Glutamatergic neuron (in vitro differentiated cells): ENCODE measurements at places on chromosomes 7 and 10.

DNA sequence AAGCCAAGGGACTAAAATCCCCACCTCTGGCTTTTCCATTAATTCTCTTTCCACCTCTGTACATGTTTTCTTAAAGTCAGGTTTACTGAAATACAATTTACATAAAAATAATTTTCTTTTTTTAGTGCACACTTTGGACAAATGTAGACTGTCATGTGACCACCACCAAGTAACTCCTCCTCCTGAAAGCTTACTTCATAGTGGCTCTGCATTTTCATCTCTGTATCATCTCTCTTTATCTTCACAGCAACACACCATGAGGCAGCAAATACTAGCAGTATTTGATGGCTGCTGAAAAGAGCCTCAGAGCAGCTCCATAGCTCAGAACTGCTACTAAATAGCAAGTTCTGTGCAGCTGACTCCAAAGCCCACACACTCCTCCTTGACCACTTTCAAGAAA, 17.3 kb downstream of the WDFY4 start:
- DNase-seq = no peak

DNA sequence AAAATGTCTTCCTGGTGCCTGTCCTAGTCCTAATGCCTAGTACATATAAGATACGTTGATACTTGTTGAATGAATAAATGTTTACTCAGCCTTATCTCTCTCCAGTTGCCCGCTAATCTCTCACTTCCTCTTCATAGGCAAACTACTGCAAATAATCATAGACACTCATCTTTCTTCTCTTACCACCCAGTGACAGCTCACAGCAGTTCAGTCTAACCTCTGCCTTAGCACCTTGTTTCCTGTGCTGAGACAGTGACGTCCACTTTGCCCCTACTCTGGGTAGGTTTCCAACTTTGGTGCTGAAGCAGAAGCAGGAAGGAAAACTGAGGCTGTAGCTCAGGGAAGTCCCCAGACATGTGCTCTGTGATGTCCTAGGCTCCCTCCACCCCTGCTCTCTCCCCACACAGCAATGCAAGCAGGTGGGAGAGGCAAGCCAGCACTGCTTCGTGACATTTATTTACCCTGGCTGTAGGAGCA, 45.5 kb upstream of the RHOBTB1 start:
- DNase-seq = no peak

- DNase-seq = no peak
Measured at GRCh38 chr10:11286261-11286852, 268.7 kb downstream of the CELF2 start.

DNA sequence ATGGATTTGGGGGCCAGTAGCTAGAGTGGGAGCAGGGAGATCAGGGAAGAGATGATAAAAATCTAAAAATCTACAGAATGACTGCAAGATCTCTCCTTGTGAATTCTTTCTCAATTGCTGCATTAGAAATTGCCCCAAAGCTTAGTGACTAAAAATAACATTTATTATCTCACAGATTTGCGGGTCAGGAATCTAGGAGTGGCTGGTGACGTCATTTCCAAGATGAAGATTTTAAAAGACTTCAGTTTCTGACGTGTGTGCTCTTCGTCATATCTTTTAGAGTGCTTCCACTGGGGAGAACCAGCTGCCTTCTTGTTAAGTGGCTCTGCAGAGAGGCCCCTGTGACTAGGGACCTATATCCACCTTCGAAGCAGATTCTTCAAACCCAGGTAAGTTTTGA, 112.6 kb downstream of the DGKI start:
- DNase-seq = no peak

- DNase-seq = no peak
Measured at GRCh38 chr7:71235253-71235652, 103.3 kb downstream of the GALNT17 start.

DNA sequence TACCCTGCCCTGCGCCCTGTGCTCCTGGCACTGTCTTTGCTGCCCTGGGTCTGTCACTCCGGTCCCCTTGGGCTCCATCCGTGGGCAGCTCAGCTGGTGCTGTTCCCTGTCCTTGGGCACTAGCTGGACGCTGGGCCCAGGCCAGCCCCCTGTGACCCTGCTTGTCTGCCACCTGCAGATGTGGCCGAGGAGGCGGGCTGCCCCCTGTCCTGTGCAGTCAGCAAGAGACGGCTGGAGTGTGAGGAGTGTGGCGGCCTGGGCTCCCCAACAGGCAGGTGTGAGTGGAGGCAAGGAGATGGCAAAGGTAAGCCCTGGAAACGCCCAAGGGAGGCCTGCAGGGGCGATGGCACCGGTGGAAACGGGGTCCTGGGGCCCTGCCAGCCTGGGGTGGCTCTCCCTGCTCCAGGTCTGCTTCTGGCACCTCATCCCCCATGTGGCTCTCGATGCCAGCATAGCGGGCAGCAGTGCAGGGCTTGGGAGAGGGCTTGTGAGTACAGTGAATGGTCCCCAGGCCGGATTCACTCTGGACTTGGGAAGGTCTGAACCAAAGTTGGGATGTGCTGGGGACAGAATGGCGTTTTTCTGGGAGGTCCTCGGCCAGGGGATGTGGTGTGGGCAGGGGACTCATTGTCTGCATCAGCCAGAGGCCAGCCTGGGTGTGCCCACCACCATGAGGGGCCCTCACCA, 26.2 kb upstream of the CSGALNACT2 start:
- no peak for DNase-seq

DNA sequence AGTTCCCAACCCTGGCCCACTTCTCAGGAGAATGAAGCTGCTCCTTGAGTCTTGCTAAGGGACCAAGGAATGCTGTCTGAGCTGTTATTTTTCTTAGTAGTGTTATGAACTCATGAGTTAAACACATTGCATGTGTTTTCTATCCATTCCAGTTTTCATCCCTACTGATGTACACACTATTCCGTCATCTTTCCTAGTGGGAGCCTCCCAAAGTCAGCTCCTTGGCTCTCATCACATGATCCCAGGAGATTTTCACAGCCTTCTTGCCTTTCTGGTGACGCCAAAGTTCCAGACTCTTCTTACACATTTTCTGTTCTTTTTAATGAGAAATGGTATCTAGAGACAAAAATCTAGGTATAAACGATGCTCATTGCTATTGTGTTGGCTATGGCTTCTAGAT, 8.4 kb upstream of the C10orf71 start:
- DNase-seq = no peak

DNA sequence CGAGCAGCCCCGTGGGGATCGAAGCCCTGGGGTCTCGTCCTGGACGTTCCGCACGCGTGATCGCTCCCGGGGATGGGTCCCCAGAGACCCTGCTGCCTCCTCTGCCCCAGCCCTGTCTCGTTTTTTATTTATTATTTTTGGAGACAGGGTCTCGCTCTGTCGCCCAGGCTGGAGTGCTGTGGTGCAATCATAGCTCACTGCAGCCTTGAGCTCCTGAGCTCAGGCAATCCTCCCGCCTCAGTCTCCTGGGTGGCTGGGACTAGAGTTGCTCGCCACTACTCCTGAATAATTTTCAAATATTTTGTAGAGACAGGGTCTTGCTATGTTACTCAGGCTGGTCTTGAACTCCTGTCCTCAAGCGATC, 319 bp upstream of the STX1A start:
- no peak for DNase-seq

DNA sequence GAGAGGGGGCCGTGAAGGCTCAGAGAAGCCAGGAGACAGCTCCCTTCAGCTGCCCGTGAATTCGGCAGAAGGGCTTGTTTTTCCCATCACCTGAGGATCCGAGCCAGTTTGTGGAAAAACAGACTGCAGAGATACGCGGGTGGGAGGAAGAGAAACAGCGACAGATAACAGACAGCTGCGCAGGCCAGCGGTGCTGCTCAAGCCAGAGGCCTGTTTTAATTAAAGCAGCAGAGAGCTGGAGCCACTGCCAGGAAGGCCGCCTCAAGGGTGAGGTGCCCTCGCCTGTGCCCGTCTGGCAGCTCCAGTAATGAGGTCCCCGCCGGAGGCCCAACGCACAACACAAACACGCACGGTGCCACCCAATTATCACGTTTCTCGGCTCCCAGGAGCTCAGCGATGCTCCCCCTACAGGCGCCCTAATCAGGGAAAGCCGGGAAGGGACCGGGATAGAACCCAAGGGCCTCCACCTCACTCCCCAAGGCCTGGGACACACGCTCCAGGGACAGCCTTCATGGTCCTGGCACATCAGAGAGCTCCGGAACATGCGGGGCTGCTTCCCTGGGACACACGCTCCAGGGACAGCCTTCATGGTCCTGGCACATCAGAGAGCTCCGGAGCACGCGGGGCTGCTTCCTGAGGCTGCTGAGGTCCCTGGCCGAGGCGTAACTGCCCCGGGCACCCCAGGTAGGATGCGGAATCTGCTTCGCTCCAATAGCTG, 60.6 kb upstream of the DNAAF5 start:
- DNase-seq = no peak

DNA sequence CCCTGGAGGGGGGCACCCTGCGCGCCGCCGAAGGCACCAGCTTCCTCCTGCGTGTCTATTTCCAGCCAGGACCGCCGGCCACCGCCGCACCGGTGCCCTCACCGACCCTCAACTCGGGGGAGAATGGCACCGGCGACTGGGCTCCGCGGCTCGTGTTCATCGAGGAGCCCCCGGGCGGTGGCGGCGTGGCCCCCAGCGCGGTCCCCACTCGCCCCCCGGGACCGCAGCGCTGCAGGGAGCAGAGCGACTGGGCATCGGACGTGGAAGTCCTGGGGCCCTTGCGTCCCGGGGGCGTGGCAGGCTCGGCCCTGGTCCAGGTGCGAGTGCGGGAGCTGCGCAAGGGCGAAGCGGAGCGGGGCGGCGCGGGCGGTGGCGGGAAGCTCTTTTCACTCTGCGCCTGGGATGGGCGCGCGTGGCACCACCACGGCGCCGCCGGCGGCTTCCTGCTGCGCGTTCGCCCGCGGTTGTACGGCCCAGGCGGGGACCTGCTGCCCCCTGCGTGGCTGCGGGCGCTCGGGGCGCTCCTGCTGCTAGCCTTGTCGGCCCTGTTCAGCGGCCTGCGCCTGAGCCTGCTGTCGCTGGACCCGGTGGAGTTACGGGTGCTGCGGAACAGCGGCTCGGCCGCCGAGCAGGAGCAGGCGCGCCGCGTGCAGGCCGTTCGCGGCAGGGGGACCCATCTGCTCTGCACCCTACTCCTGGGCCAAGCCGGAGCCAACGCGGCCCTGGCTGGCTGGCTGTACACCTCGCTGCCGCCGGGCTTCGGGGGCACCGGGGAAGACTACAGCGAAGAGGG, 594 bp downstream of the CNNM1 start:
- DNase-seq = peak; percentile 63

DNA sequence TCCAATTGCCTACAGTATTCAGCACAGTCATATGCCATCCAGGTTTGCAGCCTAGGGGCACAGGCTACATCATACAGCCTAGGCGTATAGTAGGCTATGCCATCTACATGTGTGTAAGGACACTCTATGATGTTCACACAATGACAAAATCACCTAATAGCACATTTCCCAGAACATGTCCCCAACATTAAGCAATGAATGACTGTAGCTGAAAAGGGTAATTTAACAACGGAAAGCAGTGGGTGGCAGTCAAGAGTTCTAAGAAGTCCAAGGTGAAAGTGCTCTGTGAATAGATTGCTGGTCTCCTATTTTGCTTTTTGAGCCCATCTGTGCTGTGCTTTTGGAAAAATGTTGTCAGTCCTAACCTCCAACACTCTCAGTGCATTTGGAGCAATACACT, 162.6 kb downstream of the KLF6 start:
- DNase-seq = no peak

- no peak for DNase-seq
Measured at GRCh38 chr7:74066626-74067025, 17.0 kb upstream of the LIMK1 start.

- DNase-seq = no peak
Measured at GRCh38 chr10:43627942-43628341, 20.7 kb downstream of the ZNF32 start.

DNA sequence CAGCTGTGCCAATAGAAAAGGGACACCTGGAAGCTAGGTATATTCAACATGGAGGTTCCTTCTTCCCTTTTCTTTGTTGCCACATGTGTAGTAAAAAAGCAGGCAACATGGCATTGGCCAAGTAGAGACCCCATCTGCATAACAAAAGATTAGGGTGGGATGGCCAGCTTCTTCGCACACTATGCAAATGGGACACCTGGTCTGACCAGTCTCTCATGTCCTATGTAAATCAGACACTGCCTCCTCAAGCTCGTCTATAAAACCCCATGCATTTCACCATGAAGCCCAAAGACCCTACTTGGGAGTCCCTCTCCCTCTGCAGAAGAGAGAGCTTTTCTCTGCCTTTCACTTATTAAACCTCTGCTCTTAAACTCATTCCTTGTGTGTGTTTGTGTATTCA, 53.9 kb downstream of the MYL10 start:
- DNase-seq = no peak

DNA sequence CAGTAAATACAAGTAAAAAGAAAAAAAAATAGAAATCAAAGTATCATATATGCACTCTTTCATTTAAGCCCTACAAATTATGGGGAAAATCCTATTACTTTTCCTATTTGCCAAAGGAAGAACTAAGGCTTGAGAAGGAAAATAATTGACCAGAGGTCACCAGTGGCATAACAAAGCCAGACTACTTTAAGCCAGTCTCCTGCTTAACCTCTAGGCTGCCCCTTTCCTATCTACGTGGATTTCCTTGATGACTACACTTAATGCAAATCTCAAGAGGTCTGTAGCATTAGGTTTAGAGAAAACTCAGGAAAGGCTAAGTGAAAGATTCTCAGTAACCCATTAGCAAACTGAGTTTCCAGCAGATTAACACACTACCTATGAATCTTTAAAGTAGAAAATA, 49.8 kb downstream of the TPK1 start:
- DNase-seq = no peak

DNA sequence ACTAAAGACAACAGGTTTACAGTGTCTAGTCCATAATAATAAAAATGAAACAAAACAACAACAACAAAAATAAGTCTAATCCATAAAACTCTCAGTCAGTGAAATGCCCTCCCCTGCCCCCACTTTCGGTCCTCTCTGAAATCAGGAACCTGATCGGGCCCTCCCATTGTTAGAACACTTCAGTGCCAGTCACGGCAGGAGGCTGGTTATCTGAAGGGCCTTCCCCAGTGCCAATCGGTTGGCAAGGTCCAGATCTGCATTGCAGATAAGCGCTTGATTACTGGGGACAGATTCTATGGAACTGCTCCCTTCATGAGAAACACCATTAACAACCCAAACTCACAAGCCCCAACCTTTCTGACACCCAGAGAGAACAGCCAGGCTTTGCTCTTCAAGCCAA, 72.2 kb upstream of the EEPD1 start:
- DNase-seq = no peak

DNA sequence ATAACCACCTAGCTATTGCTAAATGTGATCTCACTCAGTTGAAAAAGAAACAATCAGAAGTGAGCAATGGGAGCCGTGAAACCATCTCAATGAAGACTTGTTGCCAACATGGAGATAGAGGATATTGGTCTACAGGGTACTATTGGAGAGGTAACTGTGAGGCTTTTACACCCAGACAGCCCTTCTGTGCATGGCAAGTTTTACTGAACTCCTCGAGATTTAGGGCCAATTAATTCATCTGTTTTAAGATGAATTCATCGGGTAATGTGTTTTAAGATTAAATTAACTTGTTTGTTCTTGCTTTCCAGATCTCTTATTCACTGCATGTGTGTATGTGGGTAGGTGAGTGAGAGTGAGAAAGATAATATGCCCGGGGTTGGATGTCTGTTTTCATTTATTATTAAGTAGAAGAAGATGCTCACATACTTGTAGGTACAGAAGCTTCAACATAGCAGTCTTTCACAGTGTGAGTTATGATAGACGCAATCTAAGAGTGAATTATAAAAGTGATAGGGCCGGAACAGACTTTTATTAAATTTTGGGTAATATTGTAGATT, 323.8 kb downstream of the EXOC4 start:
- DNase-seq = no peak

- DNase-seq = peak; percentile 48
Measured at GRCh38 chr10:69428165-69428564, 11.4 kb upstream of the TACR2 start.
